IPS-NIHi11 (cell line): ENCODE measurements at places on chromosomes 7 and 10.
A peak's percentile ranks its signal among the peaks of the same experiment; 100 is the strongest.

DNA sequence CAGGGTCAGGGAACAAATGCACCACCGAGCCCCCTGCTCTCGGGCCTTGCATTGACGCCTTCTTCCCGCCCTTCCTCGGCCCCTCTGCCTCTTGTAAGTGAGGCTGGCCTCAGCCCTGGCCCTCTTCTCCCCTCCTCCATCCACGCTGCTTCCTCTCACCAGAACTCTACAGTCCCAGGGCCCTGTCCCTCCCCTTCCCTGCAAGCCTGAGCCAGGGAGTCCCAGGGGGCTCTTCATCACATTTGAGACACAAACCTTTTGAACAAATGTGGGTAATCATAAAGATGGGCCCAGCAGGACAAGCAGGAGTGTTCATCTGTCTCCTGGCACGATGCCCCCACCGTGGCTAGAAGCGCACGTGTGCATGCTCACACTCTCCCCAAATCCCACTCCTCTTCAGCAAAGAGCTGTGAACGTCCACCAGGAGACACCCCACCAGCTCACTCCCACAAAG is 57.7 kb downstream of the SLIT1 start:
- no peak for DNase-seq

GRCh38 chr7:98151884-98152283 is 45.2 kb downstream of the LMTK2 start:
- no peak for DNase-seq

- peak; percentile 18 for DNase-seq
Observed at GRCh38 chr7:97215556-97215955, 98.1 kb downstream of the SDHAF3 start.

- no peak for DNase-seq
Observed at GRCh38 chr10:33382216-33382600, 47.7 kb upstream of the NRP1 start.

- DNase-seq: no peak
Observed at GRCh38 chr7:158846304-158846703, 10.1 kb upstream of the DYNC2I1 start.
